ENCODE measurements at places on chromosomes 11 and 22.

GRCh38 chr11:94635072-94635471 lies 67.9 kb downstream of the PIWIL4 start:
- no peak for DNase-seq

DNA sequence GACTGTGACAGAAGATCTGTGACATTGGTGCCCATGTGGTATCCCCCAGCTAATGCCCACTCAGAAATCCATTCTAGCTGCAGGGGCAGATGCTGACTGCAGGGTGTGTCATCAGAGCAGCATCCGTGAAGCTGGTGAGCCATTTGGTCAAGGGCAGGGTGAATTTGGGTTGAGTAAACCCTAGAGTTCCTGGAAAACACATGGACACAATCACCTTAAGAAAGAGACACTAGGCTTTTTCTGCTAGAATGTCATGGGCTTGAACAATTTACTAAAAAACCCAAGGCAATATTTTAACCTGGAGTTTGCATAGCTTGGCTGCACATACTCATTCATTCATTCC lies 100.0 kb downstream of the ADAMTS15 start:
- no peak for DNase-seq

GRCh38 chr11:103961010-103961409 lies 75.4 kb upstream of the DDI1 start:
- no peak for DNase-seq

DNA sequence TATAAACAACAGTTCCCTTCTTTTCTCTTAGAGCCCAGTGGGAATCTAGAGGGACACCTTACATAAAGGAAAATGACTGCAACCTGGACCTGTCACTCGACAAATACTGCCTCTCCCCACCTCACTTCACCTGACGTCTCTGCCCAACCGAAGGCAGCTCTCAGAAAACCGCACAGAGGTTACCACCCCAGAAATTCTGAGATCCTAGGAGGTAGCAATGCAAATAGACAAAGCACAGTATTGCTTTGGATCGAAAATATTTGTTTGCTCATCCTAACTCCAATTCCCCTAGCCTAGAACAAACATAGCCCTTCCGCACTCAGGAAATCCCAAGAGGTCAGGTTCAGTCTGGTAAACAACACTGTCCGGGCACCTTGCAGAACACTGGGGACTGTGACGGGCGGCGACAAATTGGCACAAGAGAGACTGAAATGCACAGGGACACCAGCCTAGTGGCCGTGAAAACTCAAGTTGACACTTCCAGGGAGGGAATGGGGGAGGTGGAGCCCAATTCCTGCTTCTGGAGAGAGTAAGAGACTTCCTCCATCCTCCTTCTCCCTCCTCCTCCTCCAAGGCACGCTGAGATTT lies 420 bp upstream of the TRIM44 start:
- no peak for DNase-seq
